ENCODE measurements at places on chromosomes 4 and X. TPM values are rescaled to one million over a fixed set of nuclear protein-coding genes. Genes with fewer than 3 reads are reported as not detected.

DNA sequence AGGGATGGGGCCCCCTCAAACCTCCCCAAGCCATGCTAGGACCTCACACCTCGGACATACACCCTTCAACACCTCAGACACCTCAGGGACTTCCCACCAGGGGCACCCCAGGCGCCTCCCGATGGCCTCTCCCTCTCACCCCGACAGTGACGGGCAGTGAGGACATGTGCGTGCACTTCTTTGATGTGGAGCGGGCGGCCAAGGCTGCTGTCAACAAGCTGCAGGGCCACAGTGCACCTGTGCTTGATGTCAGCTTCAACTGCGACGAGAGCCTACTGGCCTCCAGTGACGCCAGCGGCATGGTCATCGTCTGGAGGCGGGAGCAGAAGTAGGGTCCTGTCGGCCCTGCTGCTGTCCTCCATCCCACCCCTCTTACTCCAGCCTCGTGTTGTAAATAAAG, 7.4 kb downstream of the WDR13 start:
- no peaks in the 10 kb centered on the region for H3K4me1 ChIP-seq
- peaks cover 4% of the 10 kb centered on the region for H3K36me3 ChIP-seq
- H3K27ac ChIP-seq = no peak overlapping the region

GRCh38 chr4:83387012-83387411, 52.4 kb upstream of the HPSE start:
- H3K4me1 ChIP-seq = peaks cover 6% of the 10 kb centered on the region
- H3K27me3 ChIP-seq = no peaks in the 10 kb centered on the region
- no peak for DNase-seq
- no peak overlapping the region for H3K4me3 ChIP-seq

GRCh38 chr4:143441109-143441508, 72.4 kb upstream of the SMARCA5 start:
- no peak overlapping the region for H3K27ac ChIP-seq
- no peaks in the 10 kb centered on the region for H3K4me1 ChIP-seq
- H3K36me3 ChIP-seq = no peaks in the 10 kb centered on the region
- H3K4me3 ChIP-seq = no peak overlapping the region
- H3K27me3 ChIP-seq = peaks cover 3% of the 10 kb centered on the region
- DNase-seq = no peak

- H3K27me3 ChIP-seq = peaks cover 2% of the 10 kb centered on the region
- no peaks in the 10 kb centered on the region for H3K4me1 ChIP-seq
- no peak overlapping the region for H3K4me3 ChIP-seq
- DNase-seq = no peak
- H3K27ac ChIP-seq = no peak overlapping the region
These were observed 10.8 kb downstream of the NOX1 start for GRCh38 chrX:100863326-100863864.

DNA sequence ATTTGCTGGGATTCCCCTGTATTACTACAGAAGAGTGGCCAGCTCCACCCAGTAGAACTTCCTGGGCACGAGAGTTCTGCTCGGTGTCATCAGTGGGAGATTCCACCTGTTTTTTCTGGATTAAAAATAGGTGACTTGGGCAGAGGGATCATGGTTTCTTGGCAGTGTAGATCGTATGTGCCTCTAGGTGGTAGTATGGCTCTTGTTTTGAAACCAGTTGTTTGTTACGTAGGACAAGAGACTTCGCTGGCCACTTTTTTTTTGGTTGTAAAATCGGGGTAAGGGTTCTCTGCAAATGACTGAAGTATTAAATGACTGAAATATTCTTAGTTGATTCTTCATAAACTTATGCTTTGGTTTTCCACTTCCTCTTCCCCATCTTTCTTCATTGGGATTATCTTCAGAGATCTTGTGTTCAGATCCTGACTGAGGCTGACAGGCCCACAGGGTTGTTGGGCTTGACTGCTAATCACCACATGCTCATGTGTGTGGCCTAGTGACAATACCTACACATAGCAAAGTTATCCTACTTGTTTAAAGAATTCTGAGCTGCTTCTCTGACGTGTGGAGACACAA, 43.8 kb upstream of the WDR1 start:
- no peak overlapping the region for H3K27ac ChIP-seq
- H3K4me1 ChIP-seq = peaks cover 21% of the 10 kb centered on the region
- no peak overlapping the region for H3K4me3 ChIP-seq
- H3K27me3 ChIP-seq = no peaks in the 10 kb centered on the region

GRCh38 chr4:99180382-99181070, 36.4 kb upstream of the ADH4 start:
- no peak overlapping the region for H3K4me3 ChIP-seq
- peaks cover 2% of the 10 kb centered on the region for H3K27me3 ChIP-seq
- no peak overlapping the region for H3K27ac ChIP-seq
- H3K4me1 ChIP-seq = no peaks in the 10 kb centered on the region
- no peak for DNase-seq

GRCh38 chr4:6200011-6200921, at the start of gene JAKMIP1:
TSS of gene JAKMIP1 (minus strand) at chr4:6200549. CDS start at chr4:6112850, 87,699 bp downstream.
- H3K27ac ChIP-seq = no peak within 1 kb of the TSS
- peaks cover 3% of the 10 kb centered on the region for H3K36me3 ChIP-seq
- H3K4me3 ChIP-seq = peak within 1 kb of the TSS; percentile 68
- peak; percentile 92 for DNase-seq
- H3K27me3 ChIP-seq = peaks cover 42% of the 10 kb centered on the region
- H3K4me1 ChIP-seq = peaks cover 26% of the 10 kb centered on the region

GRCh38 chr4:148222991-148223660, 219.1 kb downstream of the NR3C2 start:
- H3K4me3 ChIP-seq = no peak overlapping the region
- H3K36me3 ChIP-seq = peaks cover 2% of the 10 kb centered on the region
- no peaks in the 10 kb centered on the region for H3K27me3 ChIP-seq
- no peak for DNase-seq
- no peak overlapping the region for H3K27ac ChIP-seq
- peaks cover 16% of the 10 kb centered on the region for H3K4me1 ChIP-seq

GRCh38 chrX:12791257-12792228, at the start of gene PRPS2:
TSS of gene PRPS2 (plus strand) at chrX:12791412. CDS start at chrX:12791498, 86 bp downstream.
- peak within 1 kb of the TSS; percentile 80 for H3K27ac ChIP-seq
- H3K4me1 ChIP-seq = peaks cover 37% of the 10 kb centered on the region
- peaks cover 24% of the 10 kb centered on the region for H3K36me3 ChIP-seq

- H3K27ac ChIP-seq = no peak overlapping the region
- no peaks in the 10 kb centered on the region for H3K36me3 ChIP-seq
- peak; percentile 15 for DNase-seq
- H3K4me1 ChIP-seq = peaks cover 21% of the 10 kb centered on the region
These were observed 73.7 kb downstream of the RLIM start for GRCh38 chrX:74540635-74541249.

DNA sequence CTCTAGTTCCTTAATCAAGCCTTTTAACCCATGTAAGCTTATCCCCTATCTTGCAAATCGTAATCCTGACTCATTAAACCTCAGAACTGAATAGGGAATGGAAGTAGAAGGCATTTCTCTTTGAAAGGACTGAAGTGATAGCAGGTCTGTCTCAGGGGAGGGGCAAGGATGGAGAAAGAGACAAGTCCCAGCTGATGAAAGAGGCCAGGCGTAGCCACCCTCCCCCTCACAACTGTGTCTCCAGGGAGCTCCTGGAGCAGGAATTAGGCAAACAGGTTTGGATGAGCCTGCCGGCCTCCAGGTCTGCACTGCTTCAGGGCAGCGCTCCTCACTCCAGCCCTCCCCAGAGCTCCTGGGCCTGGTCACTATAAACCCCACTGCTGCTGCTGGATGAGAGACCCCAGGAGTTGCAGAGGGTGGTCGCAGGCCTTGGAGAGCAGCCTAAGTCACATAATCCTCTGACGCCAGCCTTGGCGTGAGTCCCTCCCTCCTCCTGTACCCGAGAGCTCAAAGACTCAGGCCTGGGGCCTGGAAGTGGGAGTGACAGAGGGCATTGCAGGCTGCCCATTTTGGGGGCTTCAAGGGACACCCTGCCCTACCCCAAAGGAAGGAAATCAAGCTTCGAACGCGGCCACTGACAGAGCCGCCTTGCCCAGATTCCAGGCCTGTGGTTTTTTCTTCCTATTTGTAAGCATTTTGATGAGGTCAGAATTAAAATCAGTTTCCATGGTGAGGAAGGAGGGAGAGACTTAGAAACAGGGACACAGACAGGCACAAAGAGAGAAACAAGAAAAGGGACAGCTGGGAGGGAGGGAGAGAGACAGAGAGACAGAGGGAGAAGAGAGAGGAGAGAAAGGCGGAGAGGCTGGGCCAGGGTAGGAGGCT, 21.2 kb upstream of the MSX1 start:
- H3K27me3 ChIP-seq = peaks cover 20% of the 10 kb centered on the region
- no peak for DNase-seq
- no peaks in the 10 kb centered on the region for H3K36me3 ChIP-seq
- no peaks in the 10 kb centered on the region for H3K4me1 ChIP-seq
- no peak overlapping the region for H3K27ac ChIP-seq

GRCh38 chr4:100208964-100209363, 18.7 kb upstream of the DDIT4L start:
- H3K36me3 ChIP-seq = no peaks in the 10 kb centered on the region
- H3K4me3 ChIP-seq = no peak overlapping the region
- no peak overlapping the region for H3K27ac ChIP-seq
- H3K27me3 ChIP-seq = peaks cover 13% of the 10 kb centered on the region
- H3K4me1 ChIP-seq = peaks cover 3% of the 10 kb centered on the region

DNA sequence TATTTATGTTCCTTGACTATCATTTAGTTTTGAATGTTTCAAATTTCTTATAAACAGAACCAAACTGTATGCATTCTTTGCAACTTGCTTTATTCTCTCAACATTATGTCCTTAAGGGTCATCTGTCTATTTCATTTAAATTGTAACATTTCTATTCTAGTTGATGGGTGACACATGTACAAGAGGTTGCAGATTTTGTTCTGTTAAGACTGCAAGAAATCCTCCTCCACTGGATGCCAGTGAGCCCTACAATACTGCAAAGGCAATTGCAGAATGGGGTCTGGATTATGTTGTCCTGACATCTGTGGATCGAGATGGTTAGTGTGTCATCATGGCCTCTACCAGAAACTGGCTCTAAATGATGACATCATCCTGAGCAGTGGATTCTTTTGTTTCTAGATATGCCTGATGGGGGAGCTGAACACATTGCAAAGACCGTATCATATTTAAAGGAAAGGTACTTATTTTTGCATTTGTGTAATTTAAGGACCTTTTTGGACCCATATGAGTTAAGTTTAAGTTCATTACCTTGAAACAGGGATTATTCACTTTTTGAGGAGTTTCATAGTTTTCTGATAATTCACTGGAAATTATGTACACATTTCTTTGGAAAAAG, 6.1 kb downstream of the LIAS start:
- DNase-seq = no peak
- H3K27me3 ChIP-seq = no peaks in the 10 kb centered on the region
- H3K36me3 ChIP-seq = peaks cover 45% of the 10 kb centered on the region
- peaks cover 29% of the 10 kb centered on the region for H3K4me1 ChIP-seq
- no peak overlapping the region for H3K4me3 ChIP-seq
- H3K27ac ChIP-seq = peak overlapping the region; percentile 51

- H3K4me3 ChIP-seq = no peak overlapping the region
- no peaks in the 10 kb centered on the region for H3K4me1 ChIP-seq
- H3K27ac ChIP-seq = no peak overlapping the region
- DNase-seq = no peak
These were observed 243.1 kb downstream of the ANK2 start for GRCh38 chr4:113292371-113293042.

DNA sequence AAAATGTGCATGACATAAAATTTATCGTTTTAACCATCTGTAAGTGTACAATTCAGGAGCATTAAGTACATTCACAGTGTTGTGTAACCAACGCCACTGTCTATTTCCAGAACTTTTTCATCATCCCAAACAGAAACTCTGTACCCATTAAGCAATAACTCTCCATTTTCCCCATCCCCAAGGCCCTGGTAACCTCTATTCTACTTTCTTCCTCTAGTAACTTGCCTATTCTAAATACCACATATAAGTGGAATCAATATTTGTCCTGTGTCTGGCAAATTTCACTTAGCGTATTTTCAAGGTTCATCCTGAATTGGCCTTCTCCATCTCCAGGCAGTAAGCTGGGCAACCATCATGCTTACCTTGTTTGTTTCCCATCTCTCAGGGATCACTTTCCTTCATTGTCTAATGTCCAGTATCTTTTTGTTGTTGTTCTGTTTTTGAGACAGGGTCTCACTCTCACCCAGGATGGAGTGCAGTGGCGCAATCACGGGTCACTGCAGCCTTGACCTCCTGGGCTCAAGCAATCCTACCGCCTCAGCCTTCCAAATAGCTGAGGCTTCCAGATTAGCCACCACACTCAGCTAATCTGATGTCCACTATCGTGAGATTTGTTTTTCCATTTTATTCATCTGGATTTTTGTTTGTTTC, 17.7 kb upstream of the GRIPAP1 start:
- H3K4me1 ChIP-seq = peaks cover 3% of the 10 kb centered on the region
- peaks cover 4% of the 10 kb centered on the region for H3K36me3 ChIP-seq
- H3K27me3 ChIP-seq = no peaks in the 10 kb centered on the region
- H3K4me3 ChIP-seq = no peak overlapping the region
- H3K27ac ChIP-seq = no peak overlapping the region

DNA sequence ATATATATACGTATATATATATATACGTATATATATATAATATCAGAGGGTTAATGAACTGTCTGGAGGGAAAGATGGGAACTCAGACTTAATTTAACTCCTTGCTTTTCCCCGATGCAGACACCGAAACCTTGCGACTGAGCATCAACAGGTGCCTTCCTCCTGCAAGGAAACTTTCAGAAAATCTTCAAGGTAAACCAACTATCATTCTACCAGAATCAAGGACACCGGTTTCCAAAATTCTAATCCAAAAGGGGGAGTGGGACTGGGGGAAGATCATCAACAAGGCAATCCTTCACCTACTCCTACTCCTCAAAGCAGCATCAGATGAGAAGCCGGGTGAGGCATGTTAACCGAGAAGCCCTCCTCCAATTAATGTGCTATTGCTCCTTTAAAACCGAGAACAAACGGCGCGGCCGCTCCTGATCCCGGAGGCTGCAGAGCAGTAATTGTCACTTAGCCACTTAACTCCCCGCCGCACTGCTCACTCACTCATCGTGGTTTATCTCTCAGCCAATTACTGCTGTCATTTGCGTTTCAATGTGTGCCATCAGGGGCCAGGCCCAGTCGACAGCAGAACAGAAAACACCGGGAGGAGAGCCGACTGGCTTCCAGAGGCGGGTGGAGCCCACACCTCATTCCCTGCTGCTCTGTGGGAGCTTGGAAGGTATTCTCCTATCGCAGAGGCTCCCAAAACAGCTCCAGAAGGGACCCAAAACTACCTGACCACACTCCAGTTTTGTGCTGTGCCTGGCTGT, 61.7 kb downstream of the MAML3 start:
- H3K36me3 ChIP-seq = no peaks in the 10 kb centered on the region
- H3K27ac ChIP-seq = peak overlapping the region; percentile 40
- H3K4me3 ChIP-seq = peak overlapping the region; percentile 13
- peak; percentile 45 for DNase-seq

- no peaks in the 10 kb centered on the region for H3K36me3 ChIP-seq
- no peak overlapping the region for H3K27ac ChIP-seq
- no peak overlapping the region for H3K4me3 ChIP-seq
- H3K4me1 ChIP-seq = no peaks in the 10 kb centered on the region
- no peak for DNase-seq
These were observed 179.0 kb upstream of the FGF13 start for GRCh38 chrX:138890491-138890890.

- no peak for DNase-seq
- H3K4me3 ChIP-seq = no peak overlapping the region
- H3K27me3 ChIP-seq = no peaks in the 10 kb centered on the region
- no peaks in the 10 kb centered on the region for H3K36me3 ChIP-seq
These were observed 119.2 kb downstream of the EFNB1 start for GRCh38 chrX:68947882-68948605.

The MAGEB1 gene
- not detected for total RNA-seq

The ZNF732 gene
- total RNA-seq = 0.09 TPM

The UGT2B11 gene
- total RNA-seq = not detected

The IL1RAPL1 gene
- not detected for total RNA-seq

The PDZD4 gene
- 4.3 TPM for total RNA-seq

The KCTD8 gene
- not detected for total RNA-seq

The BEND4 gene
- 0.42 TPM for total RNA-seq

The GLOD5 gene
- total RNA-seq = not detected

The ZXDA gene
- total RNA-seq = 2.5 TPM

The UCHL1 gene
- 1.7 TPM for total RNA-seq

The CCKAR gene
- total RNA-seq = not detected

The MAMLD1 gene
- total RNA-seq = 1.5 TPM

The MSX1 gene
- total RNA-seq = 0.09 TPM
